ENCODE measurements at places on chromosomes 6 and 20.

- DNase-seq = no peak
These were observed 3.7 kb downstream of the STX11 start for GRCh38 chr6:144153971-144154370.

- no peak for DNase-seq
These were observed 17.8 kb upstream of the ASF1A start for GRCh38 chr6:118876198-118876597.

- DNase-seq = no peak
These were observed 45.6 kb upstream of the FYN start for GRCh38 chr6:111918825-111919224.

DNA sequence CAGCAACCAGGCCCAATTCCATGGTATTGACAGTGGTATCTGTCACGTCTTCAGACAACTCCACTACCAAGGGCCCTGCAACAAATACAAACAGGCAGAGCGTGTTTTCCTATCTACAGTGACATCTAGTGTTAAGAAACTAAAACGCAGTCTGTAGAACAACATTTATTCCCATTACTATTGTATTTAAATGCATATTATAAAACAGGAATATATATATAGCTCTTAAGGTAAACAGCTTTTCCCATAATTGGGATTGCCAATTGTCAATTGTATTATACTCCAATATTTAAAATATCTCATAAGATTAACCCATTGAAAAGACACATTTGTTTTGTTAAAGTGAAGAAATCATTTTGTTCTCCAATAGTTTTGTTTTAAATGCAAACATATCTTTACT, 97.2 kb downstream of the KIF16B start:
- no peak for DNase-seq

DNA sequence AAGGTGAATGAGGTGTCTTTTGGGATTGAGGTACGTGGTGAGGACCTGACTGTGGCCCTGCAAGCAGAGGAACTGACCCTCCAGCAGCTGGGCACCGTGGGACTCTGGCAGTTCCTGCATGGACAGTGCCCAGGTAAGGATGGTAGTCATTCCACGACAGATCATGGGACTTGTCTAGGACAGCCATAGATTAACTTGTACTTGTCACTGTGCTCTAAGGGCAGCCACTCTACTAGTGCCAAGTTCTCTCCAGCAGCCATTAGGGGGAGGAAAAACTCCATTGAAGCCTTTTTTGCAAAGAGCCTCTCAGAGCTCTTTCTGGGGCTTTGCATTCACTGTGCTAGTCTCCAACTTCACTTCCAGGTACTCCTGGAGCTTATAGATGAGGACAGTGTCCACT, 20.4 kb downstream of the TAF11 start:
- DNase-seq = no peak

GRCh38 chr6:160301339-160301738, 42.7 kb upstream of the SLC22A2 start:
- DNase-seq = no peak

DNA sequence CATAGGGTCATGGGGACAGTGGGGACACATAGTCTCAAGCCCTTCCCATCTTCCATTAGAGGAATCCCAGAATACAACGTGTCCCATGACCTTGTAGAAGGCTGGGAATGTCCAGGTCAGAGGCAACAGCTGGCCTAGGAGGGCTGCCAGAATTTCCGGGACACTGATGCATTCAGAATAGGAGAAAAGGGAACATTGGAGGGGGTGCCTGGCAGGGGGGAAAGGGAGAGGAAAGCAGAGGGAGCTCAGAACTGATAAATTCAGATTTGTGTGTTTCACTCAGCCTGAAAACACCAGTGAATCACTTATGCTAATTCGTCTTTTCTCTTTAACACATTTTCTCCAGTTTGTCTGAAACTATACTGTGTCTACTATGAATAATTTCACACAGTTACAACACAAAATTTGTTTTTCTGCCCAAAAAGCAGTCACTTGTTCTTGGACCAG, 35.5 kb upstream of the BMP2 start:
- DNase-seq = no peak

DNA sequence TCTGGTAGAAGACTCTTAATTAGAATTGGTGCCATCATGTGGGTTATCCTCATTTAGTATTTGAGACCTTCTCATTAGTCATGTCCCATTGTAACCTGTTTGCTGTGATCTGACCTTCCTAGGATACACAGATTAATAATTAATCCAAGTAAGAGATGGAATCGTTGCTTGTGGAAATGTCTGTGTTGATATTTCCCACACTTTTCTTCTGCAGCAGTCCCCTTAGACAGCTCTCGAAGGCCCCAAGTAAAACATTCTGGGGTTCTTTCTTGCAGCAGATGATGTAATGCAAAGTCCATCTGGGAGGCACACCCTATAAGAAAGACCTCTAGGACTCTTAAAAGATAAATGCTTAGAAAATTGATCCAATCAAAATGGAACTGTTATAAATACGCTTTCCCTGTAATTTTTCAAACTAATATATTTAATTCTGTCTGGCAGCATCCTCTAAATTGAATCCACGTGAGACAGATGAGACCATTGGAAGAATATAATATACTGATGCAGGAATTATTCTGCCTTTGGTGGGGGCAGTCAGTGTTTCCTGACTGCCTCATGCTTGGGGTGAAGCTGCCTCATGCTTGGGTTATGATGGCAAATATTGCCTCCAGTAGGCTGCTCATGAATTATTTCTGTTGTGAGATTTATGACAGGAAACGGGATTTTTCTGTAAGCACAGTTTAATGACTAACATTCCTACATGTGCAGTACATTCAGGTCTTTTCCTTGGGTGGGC, 54.5 kb upstream of the ARMC2 start:
- no peak for DNase-seq

GRCh38 chr20:23966927-23967615, 21.5 kb downstream of the GGTLC1 start:
- DNase-seq = no peak

DNA sequence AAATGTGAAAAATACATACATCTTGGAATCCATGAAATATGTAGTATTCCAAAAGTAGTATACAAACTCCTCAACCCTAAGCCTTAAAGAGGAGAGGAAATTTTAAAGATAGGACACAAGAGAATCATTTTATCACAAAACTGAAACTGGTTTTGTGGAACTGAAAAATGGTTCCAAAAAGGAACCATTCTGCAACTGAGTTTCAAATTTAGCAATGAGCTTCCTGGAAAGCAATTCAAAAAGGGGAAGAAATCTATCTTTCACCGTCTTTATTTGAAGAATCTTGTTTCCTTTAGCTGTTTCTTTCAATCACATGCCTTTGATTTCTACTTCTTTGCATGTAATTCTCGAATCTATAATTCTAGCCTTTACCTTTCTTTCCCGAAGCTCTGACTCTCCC, 32.2 kb upstream of the LAMP5 start:
- DNase-seq = no peak

- DNase-seq = no peak
These were observed 45.1 kb downstream of the BCAS1 start for GRCh38 chr20:54025251-54025771.

GRCh38 chr6:3535776-3536435, 79.1 kb upstream of the SLC22A23 start:
- no peak for DNase-seq

DNA sequence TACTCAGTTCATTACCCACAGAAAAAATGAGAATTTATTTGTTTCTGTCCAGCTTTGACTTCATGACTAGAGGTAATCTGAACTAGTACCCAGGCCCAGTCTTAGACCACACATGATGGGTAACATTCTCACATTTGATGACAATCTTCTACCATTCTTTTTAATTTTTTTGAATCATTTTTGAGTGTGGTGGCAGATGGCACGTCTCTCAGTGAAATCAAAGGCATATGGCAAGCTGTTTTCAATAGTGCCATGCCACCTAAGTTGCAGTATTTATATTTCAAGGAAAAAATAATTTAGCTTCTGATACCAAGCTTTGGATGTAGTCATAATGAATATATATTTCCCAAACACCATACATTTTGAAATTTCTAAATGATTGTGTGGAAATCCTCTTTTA, 88.8 kb upstream of the HS3ST5 start:
- no peak for DNase-seq

All from stimulated activated CD8-positive, alpha-beta memory T cell treated with anti-CD3 and anti-CD28 coated beads, Interleukin-7, amount 100 ng/mL, for 1 hour (primary cell).